Immature natural killer cell (primary cell): ENCODE measurements at places on chromosomes 4 and X.

- DNase-seq = no peak
Measured at GRCh38 chr4:72786401-72786990, 217.5 kb upstream of the ADAMTS3 start.

DNA sequence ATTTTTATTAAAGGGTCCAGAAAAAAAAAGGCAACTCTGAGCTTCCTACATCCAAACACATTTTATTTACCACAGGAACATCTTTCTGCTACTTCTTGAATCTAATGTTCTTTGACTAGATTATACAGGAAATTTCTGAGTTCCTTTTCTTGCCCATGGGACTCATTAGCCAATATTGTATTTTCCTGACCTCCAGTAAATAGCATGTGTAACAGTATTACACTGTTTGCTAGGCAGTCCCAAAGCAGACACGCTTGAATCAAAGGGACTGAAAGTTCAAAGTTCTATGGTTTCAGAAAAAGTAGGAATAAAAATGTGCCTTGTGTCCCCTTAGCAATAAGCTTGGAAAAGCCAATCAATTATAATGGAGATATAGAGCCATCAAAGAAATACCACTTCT, 57.4 kb downstream of the MOSPD2 start:
- no peak for DNase-seq

DNA sequence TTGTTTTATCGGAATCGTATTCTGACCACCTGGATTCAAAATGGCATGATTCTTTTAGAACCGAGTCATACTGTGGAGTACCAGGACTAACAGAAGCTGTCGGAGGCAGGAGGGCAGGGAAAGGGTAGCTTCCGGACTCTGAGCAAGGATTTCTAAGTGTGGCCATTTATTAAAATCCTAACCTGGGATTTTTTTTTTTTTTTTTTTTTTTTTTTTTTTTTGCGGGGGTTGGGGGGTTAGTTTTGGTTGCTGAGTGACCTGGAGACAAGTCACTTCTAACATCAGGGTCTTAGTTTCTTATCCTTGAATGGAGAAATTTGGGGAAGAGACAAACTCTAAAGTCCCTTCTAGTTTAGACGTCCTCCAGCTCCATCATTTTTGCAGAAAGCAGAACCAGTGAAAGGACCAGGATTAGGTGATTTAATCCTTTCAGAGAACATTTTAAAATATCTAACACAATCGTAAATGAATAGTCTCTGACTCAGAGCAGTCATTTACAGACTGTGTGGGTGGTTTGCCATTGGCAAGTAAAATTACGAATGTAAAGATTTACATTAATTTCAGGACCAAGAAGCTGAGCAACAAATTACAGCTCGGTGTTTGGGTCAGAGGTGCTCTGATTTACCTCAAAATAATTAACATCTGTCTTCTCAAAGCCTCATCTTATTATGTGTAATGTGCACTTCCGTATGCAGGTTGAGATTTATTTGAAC, 7.3 kb downstream of the SLC25A5 start:
- no peak for DNase-seq

DNA sequence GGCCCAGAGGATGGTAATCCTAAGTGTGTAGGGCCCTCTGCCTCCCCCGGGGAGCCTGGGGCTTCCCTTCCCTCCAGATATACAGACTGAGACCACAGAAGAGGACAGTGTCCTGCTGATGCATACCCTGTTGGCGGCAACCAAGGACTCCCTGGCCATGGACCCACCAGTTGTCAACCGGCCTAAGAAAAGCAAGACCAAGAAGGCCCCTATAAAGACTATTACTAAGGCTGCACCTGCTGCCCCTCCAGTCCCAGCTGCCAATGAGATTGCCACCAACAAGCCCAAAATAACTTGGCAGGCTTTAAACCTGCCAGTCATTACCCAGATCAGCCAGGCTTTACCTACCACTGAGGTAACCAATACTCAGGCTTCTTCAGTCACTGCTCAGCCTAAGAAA, 1.9 kb downstream of the TRO start:
- DNase-seq = no peak

- no peak for DNase-seq
Measured at GRCh38 chr4:76060506-76060905, 14.0 kb upstream of the ART3 start.

DNA sequence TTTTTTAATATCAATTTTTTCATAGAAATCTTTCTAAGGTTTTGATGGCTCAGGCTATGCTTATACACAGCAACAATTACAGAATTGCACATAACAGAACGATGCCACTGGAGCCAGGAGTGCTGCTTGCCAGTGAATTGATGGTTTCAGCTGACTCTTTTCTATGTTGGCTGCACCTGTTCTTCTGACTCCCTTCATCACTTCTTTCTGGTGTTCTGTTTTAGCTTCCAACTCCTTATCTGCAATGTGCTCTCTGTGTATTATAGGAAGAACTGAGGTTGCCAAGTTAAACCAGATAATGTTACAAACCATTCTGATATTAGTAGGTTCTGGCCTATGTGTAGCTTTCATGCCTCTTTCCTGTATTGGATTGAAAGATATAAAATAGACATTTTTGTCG, 11.6 kb upstream of the VEGFD start:
- DNase-seq = no peak

DNA sequence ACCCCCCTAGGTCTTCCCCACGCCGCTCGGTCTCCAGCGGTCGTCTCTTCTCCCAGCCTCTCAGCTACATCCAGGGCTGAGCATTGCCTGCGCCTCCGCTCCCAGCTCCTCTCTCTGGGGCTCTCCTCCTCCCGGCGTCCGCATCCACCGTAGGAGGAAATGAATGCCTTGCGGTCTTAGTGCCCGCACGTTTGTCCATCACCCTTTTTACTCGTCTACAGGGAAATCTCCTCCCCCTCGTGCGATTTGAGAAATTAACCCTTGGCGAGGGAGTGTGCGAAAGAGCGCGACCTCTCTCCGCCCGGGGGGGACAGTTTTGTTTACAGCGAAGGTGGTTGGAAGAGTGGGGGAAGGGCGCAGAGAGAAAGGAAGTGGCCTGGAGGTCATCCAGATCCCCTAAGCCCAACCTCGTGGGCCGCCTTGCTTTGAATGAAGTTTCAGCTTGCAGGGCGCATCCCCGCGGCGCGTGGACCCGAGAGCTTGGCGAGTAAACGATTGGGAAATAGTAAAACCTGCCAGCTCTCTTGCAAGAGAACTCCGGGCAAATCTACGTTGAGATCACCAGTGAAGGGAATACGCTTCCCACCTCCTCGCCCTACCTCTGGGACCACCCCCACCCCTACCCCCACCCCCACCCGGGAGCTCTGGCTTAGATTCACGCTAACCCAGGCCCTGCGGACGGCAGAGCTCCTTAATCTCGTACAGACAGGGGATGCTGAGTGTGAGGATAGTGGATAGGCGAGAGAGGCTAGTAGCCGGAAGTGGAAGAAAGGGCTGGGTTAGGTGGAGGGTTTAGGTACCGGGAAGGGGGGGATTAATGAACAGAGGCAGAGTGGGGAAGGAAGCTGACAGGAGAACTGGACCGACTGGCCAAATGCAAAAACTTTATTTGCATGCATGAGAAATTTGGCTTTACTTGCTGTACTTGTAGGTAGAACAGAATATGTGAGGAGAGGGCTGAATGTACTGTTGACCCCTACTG, at the start of gene ELOVL6:
Gene ELOVL6 (minus strand): TSS at position 181 of the 982 bp plus-strand sequence. CDS start 280 bp downstream, outside the sequence.
- DNase-seq = peak; percentile 50

DNA sequence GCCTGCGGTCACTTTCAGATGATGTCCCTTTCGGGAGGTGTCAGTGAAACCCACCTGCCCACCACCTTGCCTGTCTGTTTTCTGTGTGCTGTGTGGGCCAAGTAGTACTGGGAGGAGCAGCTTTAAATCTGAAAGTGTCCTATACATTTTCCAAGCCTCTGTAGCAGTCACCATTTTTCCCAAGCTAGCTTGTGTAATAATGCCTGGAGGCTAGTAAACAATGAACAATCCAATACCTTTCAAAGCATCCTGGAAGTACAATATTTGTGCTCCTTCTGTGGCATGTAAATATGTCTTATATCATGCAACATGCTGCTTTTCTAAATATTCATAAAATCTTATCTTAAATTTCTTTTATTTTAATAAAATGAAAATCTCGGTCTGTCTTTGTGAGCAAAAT, 111.6 kb upstream of the C1GALT1C1 start:
- DNase-seq = no peak

DNA sequence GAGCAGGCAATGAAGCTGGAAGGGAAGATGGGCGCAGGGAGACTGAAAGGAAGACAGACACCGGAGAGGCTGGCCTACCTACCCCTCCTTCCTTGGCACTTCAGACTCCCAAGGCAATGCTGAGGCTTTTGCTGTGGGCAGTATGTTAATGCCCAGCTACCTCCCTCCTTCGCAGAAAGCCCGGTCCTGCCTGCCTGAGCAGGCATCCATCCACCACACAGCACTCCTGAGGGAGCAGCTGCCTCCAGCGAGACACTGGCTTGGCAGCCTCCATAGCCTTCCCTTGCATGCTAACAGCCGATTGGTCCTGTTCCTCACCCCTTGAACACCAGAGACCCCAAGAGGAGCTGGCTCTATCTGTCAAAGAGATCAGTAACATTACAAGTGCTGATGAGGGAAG, 14.4 kb downstream of the GABRQ start:
- no peak for DNase-seq

DNA sequence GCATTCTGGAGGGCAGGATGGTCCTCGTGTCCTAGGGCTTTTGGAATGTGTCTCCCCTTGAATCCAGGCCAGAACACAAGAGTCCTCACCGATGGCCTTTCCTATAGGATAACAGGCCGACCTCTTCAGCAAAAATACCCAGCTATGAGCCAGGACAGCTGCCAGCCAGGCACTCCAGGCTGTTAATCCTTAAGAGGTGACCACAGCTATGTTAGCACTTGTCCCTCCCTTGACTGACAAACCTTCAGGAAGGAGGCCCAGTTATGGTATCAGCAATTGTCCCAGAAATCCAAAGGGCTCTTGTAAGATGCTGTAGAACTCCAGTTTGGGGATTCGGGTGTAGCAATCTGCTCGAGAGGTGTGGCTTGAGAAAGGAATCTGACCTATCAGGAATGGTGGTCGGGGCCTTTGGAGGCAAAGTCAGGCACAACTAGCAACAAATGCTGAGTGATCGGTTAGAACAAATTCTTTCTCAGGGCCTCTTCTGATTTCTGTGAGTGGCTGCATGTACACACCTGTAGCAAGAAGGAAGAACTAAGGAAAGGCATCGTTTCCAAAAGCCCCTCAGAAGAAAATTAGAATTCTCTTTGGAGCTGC, 54.6 kb downstream of the PTCHD1 start:
- DNase-seq = no peak

GRCh38 chrX:66632981-66633380, 5.9 kb downstream of the EDA2R start:
- no peak for DNase-seq

GRCh38 chr4:8152090-8152864, 6.3 kb downstream of the ABLIM2 start:
- no peak for DNase-seq

DNA sequence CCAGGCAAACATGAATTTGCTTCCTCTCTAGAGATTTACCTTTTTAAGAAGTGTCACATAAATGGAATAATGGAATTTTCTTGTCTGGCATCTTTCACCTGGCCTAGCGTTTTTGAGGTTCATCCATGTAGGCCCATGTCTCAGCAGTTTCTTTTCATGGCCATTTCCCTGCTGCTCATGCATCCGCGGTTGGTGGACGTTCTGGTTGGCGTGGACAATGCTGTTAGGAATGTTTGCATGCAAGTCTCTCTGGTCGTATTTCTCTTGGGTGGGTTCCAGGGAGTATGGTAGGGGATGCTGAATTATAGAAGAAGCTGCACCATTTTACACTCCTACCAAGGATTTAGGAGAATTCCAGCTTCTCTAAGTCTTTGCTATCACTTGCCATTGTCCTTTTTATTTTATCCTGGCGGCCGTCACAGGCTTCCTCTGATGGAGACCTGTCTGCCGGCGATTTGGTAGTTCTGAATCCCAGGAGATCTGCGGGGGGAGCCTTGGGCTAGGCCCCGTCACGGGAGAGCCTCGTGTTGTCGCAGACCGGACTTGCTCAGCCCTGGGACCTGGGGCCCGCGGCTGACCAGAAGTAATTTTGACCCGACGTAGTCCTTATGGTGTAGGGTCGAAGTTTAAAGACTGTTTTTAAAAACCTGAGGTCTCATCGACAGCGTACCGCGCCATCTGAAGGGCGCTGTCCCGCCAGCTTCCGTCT, 56.9 kb upstream of the TADA2B start:
- DNase-seq = no peak

GRCh38 chr4:112060212-112060611, 85.0 kb upstream of the FAM241A start:
- DNase-seq = no peak

DNA sequence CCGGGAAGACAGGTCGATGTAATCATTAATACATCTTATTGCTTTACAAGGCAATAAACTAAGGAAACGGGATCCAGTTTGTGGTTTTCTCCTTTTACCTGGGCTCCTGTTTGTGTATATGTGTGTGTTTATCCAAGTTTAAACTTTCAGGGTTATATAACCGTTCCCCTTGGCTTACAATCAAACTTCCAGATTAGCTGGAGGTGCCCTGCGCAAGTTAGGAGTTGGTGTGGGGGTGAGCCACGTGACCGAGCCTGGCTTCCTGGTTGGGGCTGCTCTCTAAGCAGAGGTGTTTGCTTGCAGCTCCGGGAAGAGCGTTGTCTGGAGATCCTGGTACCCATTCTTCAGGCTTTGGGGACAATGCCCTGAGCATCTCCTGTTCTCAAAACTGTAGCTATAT, 129.2 kb downstream of the FHDC1 start:
- no peak for DNase-seq

DNA sequence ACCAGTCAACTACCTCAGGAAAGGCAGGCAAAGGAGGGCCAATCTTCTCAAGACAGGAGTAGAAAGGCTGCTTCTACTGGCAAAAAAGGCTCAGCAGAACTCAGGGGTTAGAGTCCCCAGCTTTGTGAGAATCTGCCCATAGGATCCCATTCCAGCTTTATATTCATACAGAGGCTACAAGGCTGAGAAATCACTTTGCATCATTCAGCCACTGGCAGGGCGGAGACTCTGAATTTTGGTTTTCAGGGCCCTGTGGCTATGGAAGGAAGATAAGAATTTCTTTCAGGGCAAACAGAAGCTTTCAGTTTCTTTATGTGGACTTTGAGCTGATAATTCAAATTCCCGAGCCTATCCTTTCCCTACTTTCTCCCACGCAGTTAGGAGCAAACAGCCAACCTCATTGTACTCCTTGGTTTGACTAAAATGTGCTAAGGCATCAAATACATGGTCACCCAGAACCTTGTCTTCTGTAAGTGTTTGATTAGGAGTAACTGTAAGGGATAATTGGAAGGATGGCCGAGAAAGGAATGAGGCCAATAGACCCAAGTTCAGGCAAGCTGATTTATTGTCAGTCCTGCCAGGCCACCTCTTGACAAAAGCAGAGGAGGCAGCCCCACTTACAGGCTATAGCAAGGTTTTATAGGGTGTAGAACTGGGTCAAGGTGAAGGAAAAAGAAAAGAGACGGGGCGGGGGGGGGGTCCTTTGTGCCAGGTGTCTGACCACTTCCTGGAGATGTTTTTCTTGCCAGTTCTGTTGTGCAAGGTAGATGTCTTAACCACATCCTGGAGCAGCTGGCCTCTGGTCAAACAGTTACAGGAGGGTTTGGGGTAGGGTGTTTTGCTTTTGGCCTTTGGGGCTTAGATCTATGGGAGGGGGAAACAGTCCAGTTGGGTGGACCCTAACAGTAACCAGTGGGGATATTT, 165.3 kb upstream of the PPP1R2C start:
- DNase-seq = peak; percentile 68
